ENCODE measurements at places on chromosomes 4 and X. TPM values are rescaled to one million over a fixed set of nuclear protein-coding genes. Genes with fewer than 3 reads are reported as not detected.

GRCh38 chr4:156547439-156547838 lies 424.2 kb downstream of the PDGFC start:
- DNase-seq = no peak

GRCh38 chr4:156475322-156475721 lies 496.3 kb downstream of the PDGFC start:
- no peak for DNase-seq

The PF4V1 gene
- total RNA-seq = not detected

DNA sequence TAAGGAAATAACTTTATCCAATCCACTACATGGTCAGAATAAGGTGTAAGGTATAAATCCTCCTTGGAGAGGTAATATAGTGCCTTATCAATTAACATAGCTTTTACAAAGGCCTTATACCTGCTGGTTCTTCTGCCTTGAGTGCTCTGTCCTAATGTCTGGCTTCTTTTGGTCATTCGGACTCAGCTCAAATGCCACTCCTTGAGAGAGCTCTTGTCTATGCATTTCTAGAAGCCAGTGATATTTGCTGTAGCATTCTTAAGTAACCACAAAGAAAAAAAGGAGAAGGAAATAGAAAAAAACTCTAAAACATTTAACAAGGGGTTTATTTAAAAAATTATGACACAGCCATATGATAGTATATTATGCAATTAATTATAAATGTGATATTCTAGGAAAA lies 444.8 kb upstream of the SLIT2 start:
- no peak for DNase-seq

DNA sequence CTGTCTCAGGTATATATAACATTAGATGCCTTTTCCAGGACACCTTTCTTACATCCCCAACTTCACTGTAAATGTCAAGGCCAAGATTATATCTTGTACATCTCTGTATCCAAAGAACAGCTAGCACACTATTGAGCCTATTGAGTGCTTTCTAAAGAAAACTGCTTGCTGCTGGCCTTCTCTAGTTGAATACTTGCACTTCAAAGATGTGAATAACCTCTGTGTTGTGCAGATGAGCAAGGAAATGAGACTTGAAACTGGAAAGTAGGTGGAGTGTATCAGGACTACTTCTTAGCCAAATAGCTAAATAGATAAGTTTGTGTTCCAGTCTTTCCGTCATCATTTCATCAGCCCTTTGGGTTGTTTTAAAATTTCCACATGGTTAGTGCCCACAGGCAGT lies 704.4 kb upstream of the AMOT start:
- DNase-seq = no peak

- no peak for DNase-seq
Measured at GRCh38 chrX:70096052-70096451, 33.8 kb downstream of the OTUD6A start.

The CXCL1 gene
- 69.3 TPM for total RNA-seq

- DNase-seq = no peak
Measured at GRCh38 chr4:94517492-94517891, 65.8 kb downstream of the PDLIM5 start.

GRCh38 chrX:48786341-48786800 lies at the start of gene GATA1:
TSS of gene GATA1 (plus strand) at chrX:48786590. CDS start at chrX:48791110, 4,520 bp downstream.
- no peak for DNase-seq

DNA sequence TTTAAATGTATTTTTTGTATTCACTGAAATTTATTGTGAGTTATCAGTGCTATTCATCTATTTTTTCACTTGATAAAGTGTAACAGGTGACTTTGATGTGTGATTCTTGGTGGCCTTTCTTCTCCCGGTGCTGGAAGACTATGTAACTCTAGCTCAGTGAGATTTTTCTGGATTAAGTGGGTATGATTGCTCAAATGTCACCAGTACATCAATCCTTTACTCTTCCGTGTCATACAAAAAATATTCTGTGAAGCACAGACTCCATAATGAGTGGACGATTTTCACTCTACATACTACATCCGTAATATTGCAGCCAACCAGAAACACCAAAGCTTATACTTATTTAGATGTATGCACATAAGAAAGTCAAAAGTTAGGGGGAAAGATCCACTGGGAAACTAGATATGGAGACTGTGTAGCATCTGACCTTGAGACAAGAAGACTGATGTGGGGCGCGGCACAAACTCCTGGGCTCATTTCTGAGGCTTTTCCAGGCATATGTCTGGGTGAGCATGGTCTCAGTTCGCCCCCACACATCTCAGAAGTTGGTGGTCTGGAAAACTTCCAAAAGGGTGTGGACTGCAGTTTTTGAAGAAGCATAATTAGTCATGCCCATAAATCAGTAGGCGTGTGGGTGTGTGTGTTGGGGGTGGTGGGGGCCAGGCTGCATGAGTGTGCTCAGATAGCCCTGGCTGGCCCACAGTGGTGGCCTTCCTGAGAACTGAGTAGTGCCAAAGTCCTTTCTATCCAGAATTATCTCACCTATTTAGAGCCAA lies 53.9 kb upstream of the TENM3 start:
- no peak for DNase-seq

The SATL1 gene
- not detected for total RNA-seq

The RAB40A gene
- total RNA-seq = not detected

The CHST7 gene
- 5.0 TPM for total RNA-seq

DNA sequence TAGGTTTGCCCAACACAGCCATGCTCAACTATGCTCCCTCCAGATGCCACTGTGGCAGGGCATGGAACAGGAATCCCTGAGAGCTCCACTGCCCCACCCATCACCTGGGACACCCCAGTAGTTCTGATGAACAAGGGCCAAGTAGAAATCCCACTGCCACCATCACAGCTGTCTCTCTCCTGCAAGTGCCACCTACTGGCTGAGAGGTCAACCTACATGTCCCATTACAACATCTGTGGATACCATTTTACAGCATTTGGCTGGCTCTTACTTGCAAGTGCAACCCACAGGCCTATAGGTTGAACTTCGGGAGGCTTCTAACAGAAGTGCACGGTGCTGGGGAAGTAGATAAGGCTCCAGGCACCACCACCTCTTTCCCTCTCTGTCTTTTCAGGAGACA lies 142.5 kb downstream of the CXXC4 start:
- DNase-seq = no peak

DNA sequence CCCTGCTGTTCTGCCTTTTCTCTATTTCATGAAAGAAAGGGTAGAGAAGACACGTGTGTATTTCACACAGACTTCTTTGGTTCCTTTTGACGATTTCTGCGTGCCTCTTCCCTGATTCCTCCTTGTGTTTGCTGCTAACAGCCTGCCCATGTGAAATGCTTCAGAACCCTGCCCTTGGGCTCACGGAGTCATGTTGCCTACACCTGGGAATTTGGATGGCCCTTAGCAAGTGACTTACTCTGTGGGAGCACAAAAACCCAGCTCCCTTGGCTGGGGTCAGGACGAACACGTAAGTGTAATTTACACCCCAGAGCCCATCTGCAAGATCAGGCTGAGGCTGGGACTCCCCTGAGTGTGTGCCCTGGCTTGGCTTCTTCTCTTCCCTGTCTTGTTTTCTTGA lies 220.3 kb upstream of the BCOR start:
- DNase-seq = no peak

The NEXMIF gene
- total RNA-seq = 0.83 TPM

The GLUD2 gene
- not detected for total RNA-seq

The NDNF gene
- total RNA-seq = not detected

GRCh38 chrX:48702032-48702431 lies 5.5 kb downstream of the SUV39H1 start:
- no peak for DNase-seq

GRCh38 chr4:2910409-2910808 lies 52.8 kb downstream of the NOP14 start:
- DNase-seq = no peak

The INTS6L gene
- 71.8 TPM for total RNA-seq

DNA sequence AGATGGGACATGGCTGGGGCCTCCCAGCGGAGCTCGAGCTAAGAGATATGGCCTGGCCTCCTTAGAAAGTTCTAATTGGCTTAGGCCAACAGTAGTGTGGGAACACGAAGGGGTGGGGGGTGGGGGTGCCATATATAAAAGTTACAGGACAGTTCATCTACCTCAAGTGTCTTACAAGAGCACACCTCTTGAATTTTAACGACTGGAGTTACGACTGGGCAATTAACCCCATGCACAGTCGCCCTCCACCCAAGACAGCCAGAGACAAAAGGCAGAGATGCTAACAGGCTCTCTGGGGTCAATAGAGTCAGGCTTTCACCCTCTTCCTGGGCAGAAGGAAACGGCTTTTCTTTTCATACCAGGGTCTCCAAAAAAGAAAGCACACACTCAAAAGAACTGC lies 302.2 kb downstream of the BCOR start:
- no peak for DNase-seq

GRCh38 chr4:56940971-56941370 lies 33.3 kb downstream of the REST start:
- DNase-seq = no peak

- no peak for DNase-seq
Measured at GRCh38 chrX:70494441-70494840, 49.8 kb downstream of the DLG3 start.

DNA sequence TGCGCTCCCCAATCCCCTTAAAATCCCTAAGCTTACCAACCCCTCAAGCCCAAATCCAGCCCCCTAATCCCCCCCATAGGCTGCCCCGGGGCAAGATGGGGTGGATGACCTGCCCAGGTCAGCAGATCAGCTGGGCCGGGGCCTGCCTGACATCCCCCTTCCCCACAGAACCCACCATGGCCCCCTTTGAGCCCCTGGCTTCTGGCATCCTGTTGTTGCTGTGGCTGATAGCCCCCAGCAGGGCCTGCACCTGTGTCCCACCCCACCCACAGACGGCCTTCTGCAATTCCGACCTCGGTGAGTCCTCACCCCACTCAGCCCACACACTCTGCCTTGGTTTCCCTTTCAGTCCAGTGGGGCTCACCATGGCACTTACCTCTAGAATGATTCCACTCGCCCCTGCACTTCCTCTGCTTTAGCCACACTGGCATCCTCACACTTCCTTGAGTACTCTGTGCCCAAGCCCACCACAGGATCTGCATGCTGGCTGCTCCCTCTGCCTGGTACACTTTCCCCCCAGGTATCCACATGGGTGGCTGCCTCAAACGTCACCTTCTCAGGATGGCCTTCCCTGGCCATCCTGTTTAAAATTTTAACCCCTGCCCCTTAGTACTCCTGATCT lies 1.1 kb downstream of the TIMP1 start:
- no peak for DNase-seq

- DNase-seq = no peak
Measured at GRCh38 chrX:131792356-131792749, 230.7 kb upstream of the STK26 start.

The FAM184B gene
- total RNA-seq = not detected

DNA sequence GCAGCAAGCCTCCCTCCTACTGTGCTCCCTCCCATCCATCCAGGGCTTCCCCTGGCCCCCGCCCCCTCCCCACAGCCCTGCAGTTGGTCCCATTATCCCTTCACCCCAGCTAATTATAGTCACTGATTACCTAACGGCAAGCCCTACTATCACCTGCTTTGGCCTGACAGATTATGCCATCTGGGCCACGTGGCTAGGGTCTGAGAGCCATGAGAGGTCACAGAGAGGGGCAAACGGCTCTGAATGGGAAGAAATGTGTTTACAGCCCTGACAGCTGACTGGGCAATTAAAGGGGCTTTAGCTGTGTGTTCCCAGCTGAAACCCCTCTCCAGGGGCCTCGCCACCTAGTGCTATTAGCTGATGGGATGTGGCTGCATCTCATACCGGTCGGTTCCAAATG lies 134.4 kb upstream of the CPEB2 start:
- no peak for DNase-seq

- no peak for DNase-seq
Measured at GRCh38 chrX:68929332-68930150, 100.7 kb downstream of the EFNB1 start.

The CXorf51A gene
- total RNA-seq = not detected

- DNase-seq = no peak
Measured at GRCh38 chr4:14608630-14609029, 393.7 kb upstream of the CPEB2 start.

- DNase-seq = no peak
Measured at GRCh38 chr4:155060419-155060818, 148.0 kb upstream of the NPY2R start.

The SOX3 gene
- not detected for total RNA-seq

DNA sequence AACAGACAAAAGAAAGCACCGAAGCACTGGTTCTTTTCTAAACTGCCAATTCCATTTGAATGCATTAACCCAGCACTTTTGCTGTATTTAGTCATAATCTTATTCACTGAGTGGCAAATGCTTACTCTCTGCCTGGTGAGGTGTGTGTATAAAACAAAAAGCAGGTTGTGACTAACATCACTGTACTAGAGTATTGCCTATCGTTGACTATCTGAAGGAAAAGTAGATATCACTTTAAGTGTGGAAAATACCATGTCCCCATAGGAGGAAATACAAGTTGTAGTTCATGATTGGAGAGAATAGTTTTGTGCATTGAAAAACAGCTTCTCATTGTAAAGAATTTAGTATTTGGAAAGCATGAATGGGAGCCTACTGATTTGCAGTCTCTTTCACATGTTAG lies 2.7 kb downstream of the PDLIM5 start:
- no peak for DNase-seq

- no peak for DNase-seq
Measured at GRCh38 chr4:77613267-77613666, 7.6 kb downstream of the CXCL13 start.

GRCh38 chr4:52995360-52996030 lies 133.4 kb downstream of the RASL11B start:
- no peak for DNase-seq

- DNase-seq = peak; percentile 67
Measured at GRCh38 chr4:6893449-6894085, 16.1 kb upstream of the TBC1D14 start.

DNA sequence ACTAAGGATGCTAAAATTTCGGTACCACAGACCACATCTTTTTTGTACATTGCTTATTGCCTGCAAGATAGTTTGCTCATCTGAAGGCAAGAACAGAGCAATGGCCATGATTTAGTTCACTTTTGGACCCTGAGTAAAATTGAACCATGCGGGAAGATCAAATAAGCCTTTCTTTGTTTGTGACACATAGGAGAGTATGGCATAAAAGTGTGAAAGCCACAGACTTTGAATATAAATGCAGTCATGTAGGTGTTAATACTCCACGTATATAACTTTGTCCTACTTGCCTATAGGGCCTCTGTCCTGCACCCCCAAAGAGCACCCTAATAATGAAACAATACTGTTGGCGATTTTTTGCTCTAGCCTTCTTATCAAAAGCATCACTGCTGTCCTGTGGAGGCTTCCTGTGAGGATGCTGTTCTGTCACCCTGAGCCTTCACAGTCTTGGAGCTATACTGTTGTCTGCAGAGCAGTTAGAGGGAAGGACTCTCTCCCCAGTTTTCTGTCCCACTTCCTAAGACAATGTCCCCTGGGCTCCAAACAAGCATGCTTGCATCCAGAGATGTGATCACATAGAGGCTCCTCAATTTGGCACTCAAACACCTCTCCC lies 10.2 kb upstream of the CXCL13 start:
- DNase-seq = no peak

DNA sequence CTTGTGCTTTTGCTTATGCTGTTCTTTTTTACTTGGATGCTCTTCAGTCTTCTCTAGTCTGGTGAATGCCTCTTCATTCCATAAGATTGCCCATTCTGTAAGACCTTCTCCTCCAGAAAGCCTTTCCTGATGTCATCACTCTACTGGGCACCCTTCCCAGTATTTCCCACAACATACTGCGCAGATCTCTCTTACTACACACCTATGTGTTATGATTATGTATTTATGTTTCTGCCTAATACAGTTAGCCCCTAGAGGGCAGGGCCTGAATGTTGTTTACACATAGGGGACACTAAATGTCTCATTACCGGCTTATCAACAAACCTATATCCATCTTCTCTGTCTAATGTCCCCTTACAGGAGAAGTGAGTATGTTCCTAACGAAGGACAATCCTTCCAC lies 21.1 kb downstream of the AIFM1 start:
- no peak for DNase-seq
